ENCODE measurements at places on chromosomes 3 and 15. TPM values are rescaled to one million over a fixed set of nuclear protein-coding genes. Genes with fewer than 3 reads are reported as not detected.

Gene RYR3
- total RNA-seq = 1.8 TPM

DNA sequence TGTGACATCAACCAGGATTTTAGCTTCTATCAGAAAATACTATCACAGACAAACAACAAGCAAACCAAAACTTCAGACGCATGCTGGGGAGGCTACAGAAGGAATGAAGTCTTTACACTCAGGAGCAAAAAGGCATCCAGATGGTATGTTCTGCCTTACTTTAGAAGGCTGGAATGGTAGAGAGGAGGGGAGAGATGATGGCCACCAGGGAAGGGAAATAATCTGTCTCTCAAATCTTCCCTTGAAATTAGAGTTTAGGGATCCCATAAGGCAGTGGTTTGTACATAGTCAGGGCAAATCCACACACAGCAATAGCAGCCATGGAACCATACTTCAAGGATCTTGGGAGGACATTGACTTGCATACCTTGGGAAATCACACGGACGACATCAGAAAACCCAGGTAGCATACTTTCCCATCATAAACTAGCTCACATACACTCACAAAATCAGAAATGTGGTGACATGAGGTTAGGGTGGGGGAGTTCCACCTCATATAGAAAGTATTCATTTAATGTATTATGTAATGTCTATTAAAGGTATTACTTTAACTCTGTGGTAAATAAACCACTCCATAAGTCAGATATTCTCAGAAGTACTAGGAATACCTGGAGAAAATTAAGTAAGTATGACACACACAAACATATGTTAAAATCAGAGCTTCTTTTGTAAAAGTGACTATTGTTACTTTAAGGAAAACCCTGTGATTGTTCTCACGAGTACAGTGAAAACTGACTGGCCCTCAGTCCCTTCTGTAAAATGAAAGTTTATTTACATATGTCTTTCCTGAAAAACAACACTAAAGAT is 9.4 kb downstream of the BTLA start:
- DNase-seq = no peak

DNA sequence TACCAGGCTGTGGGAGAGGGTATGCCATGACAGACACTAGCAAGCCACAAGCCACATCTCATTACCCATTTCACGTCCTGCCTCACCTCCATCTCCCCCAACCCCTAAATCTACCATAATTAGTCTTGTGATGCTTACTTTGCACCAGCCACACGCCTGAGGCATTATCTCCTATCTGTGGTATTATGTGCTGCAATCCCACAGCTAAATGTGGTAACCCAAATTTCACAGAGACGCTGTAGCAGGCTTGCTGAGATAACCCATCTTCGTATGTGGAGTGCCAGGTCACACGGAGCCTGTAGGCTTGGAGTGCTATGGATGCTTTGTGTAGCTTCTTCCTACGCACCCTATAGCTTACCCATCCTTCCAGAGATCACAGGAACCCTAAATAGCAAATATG is 256.7 kb upstream of the KCNH8 start:
- DNase-seq = no peak

GRCh38 chr3:179956416-179956830 is 80.3 kb downstream of the PEX5L start:
- no peak for DNase-seq

Gene VWA5B2
- total RNA-seq = not detected

- no peak for DNase-seq
These were observed 64.1 kb upstream of the HEG1 start for GRCh38 chr3:125119752-125120378.

DNA sequence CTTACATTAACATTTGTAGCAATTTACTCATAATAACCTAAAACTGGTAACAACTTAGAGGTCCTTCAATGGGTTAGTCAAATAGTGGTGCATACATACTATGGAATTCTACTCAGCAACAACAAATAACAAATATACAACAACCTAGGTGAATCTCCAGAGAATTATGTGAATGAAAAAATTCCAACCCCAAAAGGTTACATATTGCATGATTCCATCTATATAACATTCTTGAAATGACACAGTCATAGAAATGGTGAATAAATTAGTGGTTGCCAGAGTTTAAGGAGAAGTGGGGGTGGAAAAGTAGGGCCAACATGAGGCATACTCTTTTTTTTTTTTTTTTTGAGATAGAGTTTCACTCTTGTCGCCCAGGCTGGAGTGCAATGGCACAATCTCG is 12.7 kb upstream of the SNTN start:
- no peak for DNase-seq

DNA sequence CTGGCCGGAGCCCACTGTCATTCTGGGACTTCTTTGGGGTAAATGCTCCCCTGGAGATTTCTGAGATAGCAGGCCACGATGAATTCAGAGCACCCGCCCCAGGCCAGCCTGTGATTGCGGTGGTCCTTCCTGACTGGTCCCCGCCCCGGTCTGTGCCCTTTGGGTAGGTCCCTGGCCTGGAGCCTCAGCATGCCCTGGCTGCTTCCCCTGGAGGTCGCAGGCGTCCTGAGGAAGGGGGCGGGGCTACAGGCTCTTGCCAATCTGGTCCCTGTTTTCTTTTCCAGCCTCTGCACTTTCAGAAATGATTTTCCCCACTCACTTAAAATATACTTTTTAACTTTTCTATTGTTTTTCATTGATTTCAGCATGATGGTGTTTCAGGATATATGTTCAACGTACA is 250.2 kb upstream of the ATP10A start:
- DNase-seq = no peak

Gene MUC13
- not detected for total RNA-seq

GRCh38 chr3:53773021-53773436 is 73.2 kb downstream of the CHDH start:
- no peak for DNase-seq

Gene TUSC7
- total RNA-seq = not detected

- DNase-seq = no peak
These were observed 60.8 kb upstream of the GALNT15 start for GRCh38 chr3:16113704-16114103.

DNA sequence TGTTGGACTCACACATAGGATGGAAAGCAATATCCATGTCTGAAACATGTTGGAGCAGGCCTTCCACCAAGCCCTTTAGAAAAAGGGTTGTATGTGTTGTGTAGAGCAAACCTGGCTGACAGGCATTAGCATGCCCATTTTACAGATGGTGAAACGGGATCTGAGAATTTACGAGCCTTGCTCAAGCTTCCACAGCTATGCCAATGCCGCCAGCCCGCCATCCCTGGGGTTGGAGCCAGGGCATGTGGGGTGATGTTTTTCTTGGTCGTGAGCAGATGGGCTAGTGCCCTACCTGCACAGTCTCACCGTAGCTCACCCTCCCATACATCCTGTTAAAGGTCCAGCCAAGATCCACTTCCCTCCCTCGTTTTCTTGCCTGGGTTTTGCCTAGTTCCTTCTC is 97.5 kb upstream of the TLE3 start:
- DNase-seq = no peak

- no peak for DNase-seq
These were observed 133.2 kb upstream of the DAZL start for GRCh38 chr3:16738451-16738850.

Gene CXCR6
- 0.72 TPM for total RNA-seq

Gene OR5H6
- total RNA-seq = not detected

DNA sequence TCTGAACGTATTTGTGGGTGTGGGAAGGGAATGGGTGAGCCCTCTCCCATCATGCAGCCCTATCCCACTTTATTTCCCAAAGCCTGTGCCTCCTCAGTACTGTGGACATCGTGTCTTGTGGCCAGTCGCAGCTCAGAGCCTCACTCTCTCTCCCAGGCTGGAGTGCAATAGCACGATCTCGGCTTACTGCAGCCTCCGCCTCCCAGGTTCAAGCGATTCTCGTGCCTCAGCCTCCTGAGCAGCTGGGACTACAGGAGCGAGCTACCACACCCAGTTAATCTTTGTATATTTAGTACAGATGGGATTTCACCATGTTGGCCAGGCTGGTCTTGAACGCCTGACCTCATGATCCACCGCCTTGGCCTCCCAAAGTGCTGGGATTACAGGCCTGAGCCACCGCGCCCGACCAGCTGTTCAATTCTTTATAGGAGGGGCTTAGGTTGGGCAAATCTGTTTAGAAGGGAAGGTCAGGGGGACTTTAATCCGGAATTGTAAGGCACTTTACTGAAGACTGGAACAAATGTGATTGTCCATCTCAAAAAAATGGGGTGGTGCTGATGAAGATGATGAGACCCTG is 42.7 kb upstream of the BDH1 start:
- DNase-seq = peak; percentile 76

Gene WDR72
- 1.0 TPM for total RNA-seq

- DNase-seq = no peak
These were observed 324.1 kb upstream of the ALCAM start for GRCh38 chr3:105042586-105042985.

DNA sequence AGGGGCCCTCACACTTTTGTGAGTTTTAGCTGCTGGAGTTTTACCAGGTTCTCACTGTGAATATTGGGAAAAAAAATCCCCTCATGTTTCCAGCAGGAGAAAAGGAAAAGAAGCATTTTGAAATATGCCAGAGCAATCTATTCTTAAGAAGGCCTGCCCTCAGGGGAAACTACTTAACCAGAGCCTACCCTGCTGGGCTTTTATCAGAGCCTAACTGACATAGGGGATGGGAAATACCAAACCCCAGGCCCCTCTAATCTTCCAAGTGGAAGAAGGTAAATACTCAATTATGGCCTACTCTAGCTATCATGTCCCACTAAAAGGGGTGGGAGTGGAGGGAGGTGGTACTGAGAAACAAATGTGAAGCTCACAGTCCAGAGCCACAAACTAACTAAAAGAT is 68.7 kb upstream of the NMNAT3 start:
- no peak for DNase-seq

GRCh38 chr3:32882603-32883025 is 64.8 kb downstream of the TRIM71 start:
- DNase-seq = no peak

Gene CHRM5
- total RNA-seq = not detected

Gene REC114
- total RNA-seq = not detected

GRCh38 chr3:134339913-134340312 is 34.3 kb downstream of the AMOTL2 start:
- DNase-seq = no peak

- no peak for DNase-seq
These were observed 113.5 kb downstream of the GHSR start for GRCh38 chr3:172334671-172335207.

DNA sequence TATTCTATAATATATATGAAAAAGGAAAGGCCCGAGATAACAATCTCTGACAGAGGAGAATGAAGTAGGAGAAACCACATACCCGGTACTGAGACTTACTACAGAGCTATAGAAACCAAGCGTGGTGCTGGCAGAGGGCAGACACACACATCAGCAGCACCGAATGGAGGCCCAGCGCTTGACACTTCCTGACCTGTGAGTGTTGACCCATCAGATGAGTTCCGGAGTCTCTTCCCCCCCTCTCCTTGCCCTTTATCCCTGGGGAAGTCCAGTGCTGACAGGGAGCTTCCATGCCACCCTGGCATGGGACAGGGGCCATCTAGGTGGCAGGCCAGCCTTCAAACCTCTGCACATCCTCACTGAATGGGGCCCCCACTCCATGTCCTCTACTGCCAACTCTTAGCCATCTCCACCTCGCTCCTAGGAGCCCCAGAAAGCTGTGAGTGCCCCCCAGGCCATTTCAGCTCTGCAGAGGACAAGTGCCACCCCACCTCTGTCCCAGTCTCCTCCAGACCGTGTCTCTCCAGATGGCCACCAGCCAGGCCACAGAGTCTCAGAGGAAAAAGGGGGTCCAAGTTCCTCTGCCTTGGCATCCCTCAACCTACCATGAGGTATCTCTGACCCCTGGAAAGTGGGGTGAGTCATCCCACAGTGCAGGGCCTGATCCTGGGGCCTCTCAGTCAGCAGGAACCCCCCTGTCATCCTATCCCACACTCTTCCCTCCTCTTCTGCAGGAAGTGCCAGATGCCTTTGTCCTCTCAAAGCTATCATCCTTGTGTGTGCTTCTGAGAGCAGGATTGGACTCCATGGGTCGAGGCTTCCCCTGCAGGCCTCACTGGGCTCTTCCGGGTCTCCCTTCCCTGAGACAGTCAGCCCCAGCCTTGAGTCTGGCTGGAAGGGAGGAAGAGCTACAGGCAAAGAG is 116.5 kb upstream of the ALDH1A3 start:
- peak; percentile 75 for DNase-seq

Gene ZBTB20
- total RNA-seq = 25.0 TPM

- DNase-seq = no peak
These were observed 284.8 kb upstream of the CFAP20DC start for GRCh38 chr3:59334585-59334984.

Gene CLDN18
- not detected for total RNA-seq

Gene SHQ1
- 17.2 TPM for total RNA-seq

Gene USP3
- 65.7 TPM for total RNA-seq

- DNase-seq = no peak
These were observed 212.1 kb downstream of the ADAMTS17 start for GRCh38 chr15:100129677-100130076.

DNA sequence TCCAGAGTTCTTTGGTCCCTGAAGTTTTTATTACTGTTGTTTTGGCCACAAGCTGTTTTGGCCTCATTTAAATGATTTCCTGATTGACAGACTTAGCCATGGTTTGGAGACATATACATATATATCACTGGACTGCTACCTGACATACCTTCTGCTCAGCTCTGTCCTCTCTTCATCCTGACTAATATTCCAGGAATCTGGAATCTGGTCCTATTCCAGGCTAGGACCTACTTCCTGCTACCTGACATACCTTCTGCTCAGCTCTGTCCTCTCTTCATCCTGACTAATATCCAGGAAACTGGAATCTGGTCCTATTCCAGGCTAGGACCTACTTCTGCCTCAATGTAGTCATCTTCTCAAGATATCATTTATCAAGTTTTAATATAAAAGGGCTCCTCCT is 724.4 kb upstream of the ROBO1 start:
- no peak for DNase-seq

Gene ZNF80
- total RNA-seq = not detected

DNA sequence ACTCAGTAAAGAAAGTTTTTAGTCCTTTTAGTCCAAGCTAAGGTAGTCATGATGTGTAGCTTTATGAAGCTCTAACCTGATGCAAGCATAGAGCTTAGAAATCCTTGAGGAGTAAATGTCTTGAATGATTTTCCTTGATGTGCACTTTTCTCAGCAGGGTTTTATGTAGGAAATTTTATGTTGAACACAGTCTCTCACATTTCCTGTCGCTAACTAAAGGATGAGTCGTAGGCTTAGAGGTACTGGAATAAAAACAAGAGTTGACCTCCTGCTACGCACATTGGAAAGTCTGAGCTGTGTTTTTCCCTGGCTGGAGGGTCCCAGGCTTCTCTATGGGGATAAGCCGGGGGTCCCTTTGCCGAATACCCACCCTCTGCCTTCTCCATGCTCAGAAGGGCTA is 34.7 kb upstream of the ZPLD1 start:
- DNase-seq = no peak

- no peak for DNase-seq
These were observed 130.4 kb upstream of the UBE2E2 start for GRCh38 chr3:23072693-23073092.

Gene YEATS2
- 15.2 TPM for total RNA-seq

DNA sequence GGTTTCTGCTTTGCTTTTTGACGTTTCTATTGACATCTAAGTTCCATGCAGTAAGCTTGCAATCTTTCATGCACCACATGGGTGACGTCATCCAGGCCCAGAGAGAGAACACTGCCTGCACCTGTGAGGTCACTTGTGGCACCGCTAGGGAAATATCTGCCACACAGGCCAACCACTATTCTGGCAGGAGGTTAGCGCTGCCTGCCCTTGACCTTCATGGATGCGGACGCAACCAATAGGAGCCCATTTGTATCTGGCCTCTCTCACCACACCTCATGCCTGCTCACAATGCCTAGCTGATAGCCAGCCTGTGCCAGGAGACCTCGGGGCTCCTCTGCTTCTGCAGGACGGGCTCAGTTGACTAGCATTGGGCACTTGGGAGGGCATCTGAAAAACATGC is 55.8 kb upstream of the PRR23E start:
- no peak for DNase-seq

Gene AHSG
- 0.36 TPM for total RNA-seq
